Trophoblast cell (in vitro differentiated cells and primary cell): ENCODE measurements at places on chromosomes 13 and 19.

GRCh38 chr19:5011476-5012238, 42.7 kb downstream of the KDM4B start:
- no peak for DNase-seq

- DNase-seq, result no peak
Observed at GRCh38 chr19:46880431-46880830, 19.6 kb downstream of the ARHGAP35 start.

DNA sequence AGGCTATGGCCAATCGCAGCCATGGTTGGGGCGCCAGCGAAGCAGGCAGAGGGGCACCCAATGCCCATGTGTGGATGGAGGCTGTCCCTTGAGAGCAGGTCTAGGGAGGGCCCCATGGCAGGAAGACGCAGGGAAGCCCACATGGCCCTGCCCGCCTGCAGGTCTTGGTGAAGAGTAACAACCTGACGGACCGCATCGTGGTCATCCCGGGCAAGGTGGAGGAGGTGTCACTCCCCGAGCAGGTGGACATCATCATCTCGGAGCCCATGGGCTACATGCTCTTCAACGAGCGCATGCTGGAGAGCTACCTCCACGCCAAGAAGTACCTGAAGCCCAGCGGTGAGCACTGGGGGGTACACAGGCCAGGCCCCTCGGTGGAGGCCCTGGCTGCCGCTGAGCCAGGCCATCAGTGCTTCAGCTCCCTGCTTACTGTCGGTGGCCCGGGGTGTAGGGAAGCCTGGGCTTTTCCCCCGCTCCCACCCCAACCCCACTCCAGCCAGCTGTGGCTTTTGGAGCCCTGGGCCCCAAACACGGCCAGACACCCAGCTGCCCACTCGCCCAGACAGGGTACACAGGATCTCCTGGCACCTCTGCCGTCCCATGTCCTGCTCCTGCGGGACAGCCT, 14.6 kb downstream of the YIPF2 start:
- DNase-seq, result peak; percentile 68

GRCh38 chr13:102680842-102681740, 13.8 kb downstream of the METTL21C start:
- DNase-seq, result peak; percentile 37

DNA sequence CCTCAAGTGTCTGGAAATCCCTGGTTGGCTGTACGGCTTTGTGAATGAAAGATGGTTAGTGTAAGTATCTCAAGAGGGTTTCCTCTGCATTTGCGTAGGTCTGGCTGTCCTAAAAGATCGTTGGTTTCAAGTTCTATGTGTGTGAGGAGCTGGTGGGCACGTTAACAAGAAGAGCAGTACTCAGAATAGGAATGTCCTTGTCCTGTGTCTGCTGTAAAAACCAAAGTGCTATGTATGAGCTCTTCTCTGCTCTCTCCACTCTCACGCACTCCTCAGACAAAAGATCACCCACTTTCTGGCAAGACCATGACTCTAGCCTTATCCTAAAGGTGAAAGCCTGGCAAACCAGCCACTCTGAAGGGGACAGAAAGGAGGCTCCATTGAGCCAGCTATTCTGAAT, 39.1 kb downstream of the USP12 start:
- no peak for DNase-seq

- DNase-seq, result no peak
Observed at GRCh38 chr13:73989244-73989843, 144.9 kb downstream of the KLF12 start.

DNA sequence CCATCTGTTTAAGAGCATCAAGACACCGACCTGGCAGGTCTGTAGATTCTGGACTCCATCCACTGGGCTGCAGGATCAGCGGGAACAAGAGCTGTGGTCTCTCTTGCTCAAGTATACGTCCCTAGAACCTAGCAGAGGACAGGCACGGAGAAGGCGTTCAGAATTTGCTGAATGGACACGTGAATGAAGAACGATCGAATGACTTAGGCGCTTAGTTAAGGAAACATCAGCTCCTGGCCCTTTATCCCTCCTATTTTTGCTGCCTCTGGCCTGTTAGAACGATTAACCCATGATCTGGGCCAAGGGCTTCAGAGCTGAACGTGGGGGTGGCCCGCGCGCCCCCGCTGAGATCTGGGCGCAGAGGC, 953 bp downstream of the DZIP1 start:
- DNase-seq, result no peak

GRCh38 chr13:64793592-64793991, 2436.5 kb downstream of the PCDH9 start:
- DNase-seq, result no peak

GRCh38 chr19:41575998-41576397, at the start of gene CEACAM21:
TSS of gene CEACAM21 (plus strand) at chr19:41576166. CDS start at chr19:41576275, 109 bp downstream.
- DNase-seq, result no peak

- peak; percentile 99 for DNase-seq
Observed at GRCh38 chr19:15072930-15073647, 8.9 kb upstream of the OR1I1 start.

DNA sequence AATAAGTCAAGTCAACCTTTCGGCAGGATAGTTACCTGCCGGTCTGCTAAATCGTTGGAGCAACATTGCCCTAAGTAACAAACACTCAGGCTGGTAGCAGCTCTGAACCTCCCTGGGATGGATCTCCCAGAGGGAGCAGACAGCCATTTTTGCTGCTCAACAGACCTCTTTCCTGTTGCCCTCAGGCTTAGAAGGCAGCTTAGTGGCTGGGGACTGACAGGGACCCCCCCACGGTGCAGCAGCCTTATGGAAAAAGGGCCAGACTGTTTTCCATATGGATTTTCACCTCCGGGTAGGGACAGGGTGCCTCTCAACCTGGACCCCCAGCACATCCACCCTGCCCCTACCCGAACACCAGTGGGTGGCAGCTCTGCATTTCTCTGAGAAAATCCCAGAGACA, 49.7 kb downstream of the UBL3 start:
- DNase-seq, result no peak

DNA sequence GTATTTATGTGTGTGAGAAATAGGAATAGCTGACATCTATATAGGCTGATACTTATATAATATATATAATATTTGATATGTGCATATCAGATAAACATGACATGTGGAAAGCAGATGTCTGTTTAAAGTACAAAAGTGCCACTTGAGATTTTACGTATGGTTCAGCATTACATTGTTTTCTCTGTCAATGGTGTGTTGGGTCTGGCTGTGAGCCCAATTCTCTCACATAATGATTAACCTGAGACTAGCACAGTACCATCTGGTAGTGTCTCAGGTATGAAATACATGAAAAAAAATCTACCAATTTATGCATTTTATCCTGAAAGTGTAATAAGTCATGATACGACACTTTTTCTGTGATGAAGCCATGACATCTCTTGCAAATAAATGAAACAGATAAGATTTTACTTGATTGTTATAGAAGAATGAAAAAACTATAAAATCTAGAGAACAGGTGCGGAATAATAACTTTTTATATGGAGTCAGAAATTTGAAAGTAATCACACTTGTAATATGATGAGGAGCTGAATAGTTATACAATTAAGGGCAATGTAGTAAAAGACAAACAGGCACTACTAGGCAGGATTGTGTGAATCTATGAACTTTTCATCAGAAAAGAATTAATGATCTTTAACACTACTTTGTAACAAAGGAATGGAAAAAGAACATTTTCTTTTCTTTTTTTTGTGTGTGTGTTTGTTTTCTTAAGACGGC, 1405.0 kb downstream of the OLFM4 start:
- DNase-seq, result no peak

- DNase-seq, result no peak
Observed at GRCh38 chr13:66958611-66959010, 271.5 kb downstream of the PCDH9 start.

DNA sequence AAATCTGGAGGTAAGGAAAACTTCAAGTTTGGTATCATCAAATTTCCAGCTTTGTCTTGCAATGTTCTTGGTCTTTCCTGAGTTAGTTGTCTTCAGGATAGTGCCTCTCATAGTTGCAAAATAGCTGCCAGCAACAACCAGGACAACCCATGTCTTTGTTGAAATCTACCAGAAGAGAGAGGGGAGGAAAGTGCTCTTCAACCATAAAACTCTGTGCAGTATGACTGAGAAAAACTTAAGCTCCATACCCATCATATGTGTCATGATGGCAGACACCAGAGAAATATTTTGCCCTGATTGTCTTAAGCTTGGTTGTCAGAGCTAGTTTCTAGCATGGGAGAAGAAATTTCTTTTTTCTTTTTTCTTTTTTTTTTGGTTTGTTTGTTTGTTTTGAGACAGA, 103.3 kb downstream of the SPRY2 start:
- peak; percentile 46 for DNase-seq

DNA sequence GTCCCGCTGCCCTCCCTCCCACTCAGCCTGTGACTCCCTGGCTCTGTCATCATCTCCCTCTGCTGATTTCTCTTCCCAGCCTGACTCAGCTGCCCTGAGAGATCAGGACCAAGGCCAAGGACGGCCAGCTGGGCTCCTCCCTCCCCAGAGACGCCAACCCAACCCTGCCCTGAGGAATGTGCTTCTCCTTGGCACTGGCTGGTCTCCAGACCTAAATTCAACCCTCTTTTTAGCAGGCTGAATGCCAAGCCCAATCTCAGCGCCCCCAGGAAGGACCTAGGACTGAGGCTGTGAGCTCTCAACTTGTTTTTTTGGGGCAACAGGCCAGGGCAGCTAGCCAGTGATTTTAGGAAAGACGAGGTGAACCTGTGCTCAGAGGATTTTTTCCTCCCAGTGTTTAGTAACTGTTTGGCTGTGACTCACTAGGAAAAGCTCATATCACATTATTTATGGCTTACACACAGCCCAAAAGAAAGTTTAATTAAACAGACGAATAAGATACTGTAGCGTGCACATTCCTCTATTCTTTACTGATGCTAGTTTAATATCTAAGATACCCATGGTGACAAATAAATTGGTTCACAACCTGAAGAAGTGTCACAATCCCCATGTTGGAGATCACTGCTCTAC, 7.4 kb upstream of the IGFL1 start:
- DNase-seq, result peak; percentile 59

DNA sequence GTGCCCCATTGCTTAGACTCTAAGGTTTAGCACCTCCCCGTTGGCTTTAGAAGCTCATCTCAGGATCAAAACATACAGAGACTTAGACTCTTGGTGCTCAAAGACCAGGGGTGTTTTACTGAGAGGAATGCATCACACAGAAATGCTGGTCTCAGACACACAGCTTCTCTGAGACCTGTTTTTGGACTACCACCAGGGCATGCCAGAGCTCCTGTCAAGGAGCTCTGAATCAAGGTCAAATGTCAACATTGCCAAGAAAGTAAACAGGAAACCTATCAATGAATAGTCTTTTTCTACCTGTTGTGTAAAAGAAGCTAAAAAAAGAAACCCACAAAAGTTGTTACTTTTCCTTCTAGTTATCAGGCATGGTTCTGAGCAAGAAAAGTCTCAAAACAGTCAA, 149.2 kb downstream of the COL4A1 start:
- DNase-seq, result no peak

DNA sequence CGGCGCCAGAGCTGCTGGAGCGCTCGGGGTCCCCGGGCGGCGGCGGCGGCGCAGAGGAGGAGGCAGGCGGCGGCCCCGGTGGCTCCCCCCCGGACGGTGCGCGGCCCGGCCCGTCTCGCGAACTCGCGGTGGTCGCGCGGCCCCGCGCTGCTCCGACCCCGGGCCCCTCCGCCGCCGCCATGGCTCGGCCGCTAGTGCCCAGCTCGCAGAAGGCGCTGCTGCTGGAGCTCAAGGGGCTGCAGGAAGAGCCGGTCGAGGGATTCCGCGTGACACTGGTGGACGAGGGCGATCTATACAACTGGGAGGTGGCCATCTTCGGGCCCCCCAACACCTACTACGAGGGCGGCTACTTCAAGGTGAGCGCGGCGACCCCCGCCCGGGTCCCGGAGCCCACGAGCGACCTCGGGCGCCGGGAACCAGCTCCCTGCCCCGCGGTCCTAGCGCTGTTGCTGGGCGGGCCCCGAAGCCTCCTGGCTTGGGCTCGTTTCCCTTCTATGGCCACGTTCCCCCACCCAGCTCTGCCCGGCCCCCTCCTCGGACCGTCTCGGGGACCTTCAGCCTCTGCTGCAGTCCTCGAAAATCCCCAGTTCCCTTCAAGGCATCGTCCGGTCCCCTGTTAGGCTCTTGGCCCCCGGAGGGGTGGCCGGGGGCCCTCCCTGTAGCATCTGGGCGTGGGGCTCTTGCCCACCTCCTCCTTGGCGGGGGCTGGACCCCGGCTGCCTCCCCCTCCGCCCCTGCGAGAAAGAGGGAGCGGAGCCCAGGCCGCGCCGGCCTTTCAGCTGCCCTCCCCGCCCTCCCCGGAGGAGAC, at the start of gene CDC34:
CDC34 (plus strand) TSS at position 8 of the 808 bp plus-strand sequence; CDS start at position 180, 172 bp downstream.
- no peak for DNase-seq

DNA sequence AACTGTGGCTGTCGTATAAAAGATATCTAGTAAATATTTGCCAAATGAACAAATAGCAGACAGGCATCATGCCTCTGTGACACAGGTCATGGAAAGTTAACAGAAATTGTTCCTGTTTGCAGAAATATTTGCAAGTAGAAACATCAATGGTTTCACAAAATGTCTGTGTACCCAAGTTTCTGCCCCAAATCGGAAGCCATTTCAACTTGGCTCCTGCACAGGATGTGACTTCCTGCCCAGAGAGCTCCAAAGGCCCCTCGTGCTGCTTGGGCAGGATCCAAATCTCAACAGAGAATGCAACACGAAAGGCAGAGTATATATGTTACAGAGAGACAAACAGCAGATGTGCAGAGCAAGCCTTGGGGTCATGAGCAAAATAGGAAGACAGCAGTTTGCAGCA, 95.5 kb upstream of the SERP2 start:
- DNase-seq, result no peak

GRCh38 chr19:42233106-42233505, 9.3 kb downstream of the GSK3A start:
- DNase-seq, result no peak

DNA sequence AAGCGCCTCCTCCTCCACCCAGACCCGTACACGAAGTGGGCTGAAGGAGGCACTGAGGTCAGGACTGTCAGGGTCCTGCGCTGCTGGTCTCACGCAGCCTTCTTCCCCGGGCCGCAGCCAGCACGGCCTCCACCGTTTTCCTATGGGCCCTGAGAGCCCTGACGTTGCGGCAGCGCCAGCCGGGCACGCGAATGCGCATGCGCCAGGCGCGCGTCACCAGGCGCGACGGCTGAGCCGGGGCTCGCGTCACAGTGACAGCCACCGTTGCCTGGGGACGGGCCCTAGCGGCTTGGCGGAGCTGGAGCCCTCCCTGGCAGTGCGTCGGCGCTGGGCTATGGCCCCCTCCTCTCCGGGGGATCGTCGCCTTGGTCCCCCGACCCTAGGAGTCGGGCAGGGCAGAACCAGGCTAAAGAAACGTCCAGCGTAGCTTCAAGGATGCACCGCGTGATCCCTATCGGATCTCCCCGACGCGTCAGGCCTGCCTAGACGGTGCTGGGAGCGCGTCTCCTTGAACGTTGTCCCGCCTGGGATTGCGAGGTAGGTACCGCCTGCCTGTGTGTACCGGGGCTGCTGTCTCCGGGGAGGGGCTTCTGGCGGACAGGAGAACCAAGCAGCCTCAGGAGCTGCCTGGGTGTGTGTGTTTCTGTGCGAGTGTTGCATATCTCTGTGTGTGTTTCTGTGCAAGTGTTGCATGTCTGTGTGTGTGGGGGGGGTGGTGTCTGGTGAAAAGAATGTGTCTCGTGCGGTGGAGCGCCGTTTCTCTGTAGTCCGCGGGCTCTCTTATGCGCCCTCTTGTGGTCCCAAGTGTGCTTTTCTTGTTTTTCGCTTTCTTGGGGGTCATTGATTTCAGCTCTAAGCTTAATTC, 43.2 kb downstream of the ZNF571 start:
- peak; percentile 90 for DNase-seq
